ENCODE measurements at places on chromosomes 1 and 21.

GRCh38 chr1:209455145-209455544 lies 128.4 kb upstream of the CAMK1G start:
- DNase-seq = no peak

GRCh38 chr1:79614762-79615161 lies 608.2 kb upstream of the ADGRL4 start:
- DNase-seq = no peak

GRCh38 chr1:54400329-54400728 lies 5.9 kb downstream of the SSBP3 start:
- no peak for DNase-seq

DNA sequence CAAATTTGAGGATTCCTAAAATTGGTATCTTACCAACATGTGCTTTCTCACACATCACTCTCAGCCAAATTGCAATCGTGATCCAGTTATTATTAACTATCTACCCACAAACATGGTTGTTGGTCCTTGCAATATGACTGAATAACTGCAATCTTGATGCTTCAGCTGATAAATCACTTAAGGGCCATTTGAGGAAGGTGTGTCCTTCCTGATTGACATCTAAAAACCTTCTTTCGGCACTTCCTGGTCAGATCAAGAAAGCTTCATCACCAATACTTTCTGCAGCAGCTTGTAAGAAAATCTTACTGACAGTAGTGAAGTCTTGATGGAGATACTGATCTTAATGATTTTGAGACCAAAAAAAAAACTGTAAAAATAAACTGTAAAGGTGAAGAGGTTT lies 48.5 kb upstream of the KCTD3 start:
- DNase-seq = no peak

All from PC-9 (cell line).